Ovary (tissue), 10 donors: ENCODE measurements at places on chromosomes 2 and 18. TPM values are rescaled to one million over a fixed set of nuclear protein-coding genes. Genes with fewer than 3 reads are reported as not detected.
A peak's percentile ranks its signal among the peaks of the same experiment; 100 is the strongest.

DNA sequence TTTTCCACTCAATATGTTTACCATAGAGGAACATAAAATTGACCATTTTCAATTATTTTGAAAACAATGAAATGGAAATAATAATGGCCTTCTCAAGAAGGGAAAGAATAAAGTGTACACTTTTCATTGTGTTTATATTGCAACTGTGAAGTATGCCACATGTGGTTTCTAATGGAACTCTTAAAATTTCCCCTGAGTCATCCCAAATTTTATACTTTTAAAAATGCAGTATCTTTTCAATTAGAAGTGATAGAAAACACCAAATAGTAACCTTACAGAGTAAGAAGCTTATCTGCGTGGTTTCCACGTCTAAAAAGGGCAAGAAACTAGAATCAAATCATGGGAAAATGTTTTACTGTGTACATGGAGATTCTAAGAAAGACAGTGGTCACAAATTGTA is 70.0 kb downstream of the SCG2 start:
- no peak overlapping the region for H3K4me3 ChIP-seq
- peaks cover 1% of the 10 kb centered on the region for H3K4me1 ChIP-seq
- no peaks in the 10 kb centered on the region for H3K36me3 ChIP-seq
- DNase-seq: no peak

OSBPL6 gene
- 1.0 TPM for total RNA-seq

GRCh38 chr2:140502951-140503630 is 1627.7 kb downstream of the LRP1B start:
- H3K36me3 ChIP-seq: no peaks in the 10 kb centered on the region
- H3K4me3 ChIP-seq: no peak overlapping the region
- no peaks in the 10 kb centered on the region for H3K27me3 ChIP-seq
- H3K27ac ChIP-seq: no peak overlapping the region
- no peak for DNase-seq

EIF2B4 gene
- 28.0 TPM for total RNA-seq

PDCD1 gene
- 0.31 TPM for total RNA-seq

FAHD2B gene
- 27.3 TPM for total RNA-seq

- no peaks in the 10 kb centered on the region for H3K27me3 ChIP-seq
- H3K27ac ChIP-seq: no peak overlapping the region
- no peaks in the 10 kb centered on the region for H3K4me1 ChIP-seq
These were observed 260.3 kb downstream of the KLHL29 start for GRCh38 chr2:23645230-23645808.

DNA sequence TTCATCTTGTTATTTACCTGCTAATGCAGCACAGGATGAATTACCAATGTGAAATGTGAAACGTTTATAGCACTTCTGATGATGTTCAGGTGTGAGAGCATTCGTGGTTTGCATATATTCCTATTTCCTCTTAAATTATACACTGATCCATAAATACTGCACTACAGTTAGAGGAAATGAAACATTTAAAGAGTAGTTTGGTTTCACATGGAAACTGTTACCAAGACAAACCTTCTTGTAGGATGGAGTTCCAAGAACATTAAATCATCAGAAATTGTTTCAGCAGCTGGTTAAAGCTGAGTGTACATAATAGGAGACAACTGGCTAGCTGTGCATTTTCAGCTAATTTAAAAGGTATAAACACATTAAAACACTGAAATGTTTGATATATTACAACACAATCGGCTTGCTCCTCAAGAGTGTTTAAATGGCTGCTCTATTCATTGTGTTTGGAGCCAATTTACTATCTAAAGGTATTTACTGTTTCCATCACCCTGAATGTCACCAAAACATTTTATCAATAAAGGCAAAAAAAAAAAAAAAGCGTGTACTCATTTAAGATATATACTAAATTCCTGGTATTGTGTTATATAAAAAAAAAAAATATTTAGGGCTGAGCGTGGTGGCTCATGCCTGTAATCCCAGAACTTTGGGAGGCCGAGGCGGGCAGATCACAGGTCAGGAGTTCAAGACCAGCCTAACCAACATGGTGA is 100.6 kb downstream of the DYM start:
- H3K4me1 ChIP-seq: no peaks in the 10 kb centered on the region
- no peaks in the 10 kb centered on the region for H3K27me3 ChIP-seq
- H3K27ac ChIP-seq: no peak overlapping the region
- H3K4me3 ChIP-seq: no peak overlapping the region
- DNase-seq: no peak

GRCh38 chr2:74507926-74508520 is 528 bp upstream of the PCGF1 start:
- peak; percentile 49 for DNase-seq
- H3K27me3 ChIP-seq: no peaks in the 10 kb centered on the region
- H3K4me3 ChIP-seq: peak overlapping the region; percentile 71
- no peaks in the 10 kb centered on the region for H3K36me3 ChIP-seq
- H3K4me1 ChIP-seq: peaks cover 5% of the 10 kb centered on the region

ZNF396 gene
- total RNA-seq: 1.1 TPM

GRCh38 chr18:78323453-78324197 is 656.0 kb upstream of the SALL3 start:
- no peak for DNase-seq
- no peak overlapping the region for H3K4me3 ChIP-seq
- H3K36me3 ChIP-seq: no peaks in the 10 kb centered on the region
- no peaks in the 10 kb centered on the region for H3K4me1 ChIP-seq

GRCh38 chr2:6024784-6025183 is 332.6 kb downstream of the SOX11 start:
- H3K4me3 ChIP-seq: no peak overlapping the region
- H3K36me3 ChIP-seq: no peaks in the 10 kb centered on the region
- no peaks in the 10 kb centered on the region for H3K4me1 ChIP-seq

SUCLG1 gene
- 33.4 TPM for total RNA-seq

DNA sequence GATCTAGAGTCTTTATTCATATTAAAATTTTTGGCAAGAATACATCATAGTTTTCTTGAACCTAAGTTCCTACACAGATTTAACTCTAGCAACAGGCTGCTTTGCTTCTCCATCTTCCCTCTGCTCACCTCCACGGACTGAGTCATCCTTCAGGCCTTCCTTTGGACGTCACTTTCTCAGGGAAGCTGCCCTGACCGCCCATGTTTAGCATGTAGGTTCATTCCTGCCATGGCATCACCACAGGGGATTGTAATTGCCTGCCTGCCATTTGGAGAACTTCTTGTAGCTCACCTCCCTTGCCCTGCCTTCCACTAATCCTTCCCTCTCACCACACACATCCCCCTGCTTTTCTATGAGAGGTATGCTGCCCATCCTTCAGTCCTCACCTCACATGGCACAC is 43.9 kb upstream of the B3GNT2 start:
- H3K27me3 ChIP-seq: no peaks in the 10 kb centered on the region
- no peak overlapping the region for H3K27ac ChIP-seq
- no peaks in the 10 kb centered on the region for H3K36me3 ChIP-seq
- H3K4me1 ChIP-seq: no peaks in the 10 kb centered on the region

DNA sequence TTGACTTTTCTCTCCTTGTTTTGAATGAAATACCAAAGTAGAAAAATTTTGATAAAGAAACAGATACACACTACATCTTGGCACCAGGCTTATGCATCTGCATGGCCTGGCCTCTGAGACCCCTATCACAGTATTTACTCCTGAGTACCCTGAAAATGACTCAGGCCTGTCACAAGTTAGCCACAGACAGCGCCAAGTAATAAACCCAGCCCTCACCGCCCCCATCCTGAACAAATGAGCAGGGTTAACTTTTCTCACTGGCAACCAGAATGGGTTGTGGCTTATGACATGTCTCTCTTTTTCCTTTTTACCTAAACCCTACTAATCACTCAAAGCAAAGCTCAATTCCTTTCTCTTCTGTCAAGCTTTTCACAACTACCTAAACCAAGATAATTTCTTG is 35.3 kb downstream of the SPRED2 start:
- H3K27ac ChIP-seq: no peak overlapping the region
- H3K4me1 ChIP-seq: peaks cover 8% of the 10 kb centered on the region
- no peaks in the 10 kb centered on the region for H3K36me3 ChIP-seq
- no peaks in the 10 kb centered on the region for H3K27me3 ChIP-seq

DNA sequence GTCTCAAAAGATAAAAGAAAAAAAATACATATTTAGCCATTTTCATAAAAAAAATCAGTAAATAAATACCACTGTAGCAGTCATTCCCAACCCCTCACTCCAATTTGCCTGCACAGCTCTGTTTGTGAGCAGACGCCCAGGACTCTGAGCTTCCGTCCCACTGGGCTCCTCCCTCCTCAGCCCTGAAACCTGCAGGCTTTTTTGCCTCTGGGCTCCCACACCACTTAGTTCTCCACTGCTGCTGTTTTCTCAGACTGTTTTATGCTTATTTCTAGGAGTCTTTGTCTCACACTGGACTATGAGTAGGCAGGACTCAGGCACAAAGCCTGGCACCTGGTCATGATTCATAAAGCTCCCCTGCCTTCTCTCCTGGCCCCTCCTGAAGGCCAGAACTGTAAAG is 6.1 kb upstream of the CXCR1 start:
- no peak overlapping the region for H3K4me3 ChIP-seq
- no peaks in the 10 kb centered on the region for H3K4me1 ChIP-seq
- H3K27ac ChIP-seq: no peak overlapping the region
- H3K36me3 ChIP-seq: no peaks in the 10 kb centered on the region

MAIP1 gene
- total RNA-seq: 13.9 TPM

SERPINE2 gene
- total RNA-seq: 54.6 TPM

LOXHD1 gene
- total RNA-seq: 0.30 TPM

STK39 gene
- total RNA-seq: 11.0 TPM

DNA sequence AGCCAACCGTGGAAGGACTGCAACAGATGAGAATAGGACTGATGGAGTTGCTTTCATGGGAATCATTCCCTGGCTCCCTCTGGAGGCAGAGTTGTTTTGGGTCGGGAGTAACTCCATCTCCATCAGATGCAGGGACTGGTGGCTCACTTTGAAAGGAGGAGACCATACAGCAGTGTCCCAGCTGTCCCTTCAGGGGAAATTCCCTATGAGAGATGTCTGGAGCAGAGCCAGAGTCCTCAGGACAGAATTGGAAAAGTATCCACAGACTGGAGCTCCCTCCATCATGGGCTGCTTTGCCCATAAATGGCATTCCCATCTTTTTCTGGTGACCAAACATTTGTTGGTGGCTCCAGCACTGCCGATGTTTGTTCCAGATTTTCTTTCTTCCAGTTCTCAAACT is 144.3 kb downstream of the NCK2 start:
- H3K4me1 ChIP-seq: peaks cover 5% of the 10 kb centered on the region
- H3K27me3 ChIP-seq: no peaks in the 10 kb centered on the region
- no peaks in the 10 kb centered on the region for H3K36me3 ChIP-seq
- no peak overlapping the region for H3K27ac ChIP-seq

DNA sequence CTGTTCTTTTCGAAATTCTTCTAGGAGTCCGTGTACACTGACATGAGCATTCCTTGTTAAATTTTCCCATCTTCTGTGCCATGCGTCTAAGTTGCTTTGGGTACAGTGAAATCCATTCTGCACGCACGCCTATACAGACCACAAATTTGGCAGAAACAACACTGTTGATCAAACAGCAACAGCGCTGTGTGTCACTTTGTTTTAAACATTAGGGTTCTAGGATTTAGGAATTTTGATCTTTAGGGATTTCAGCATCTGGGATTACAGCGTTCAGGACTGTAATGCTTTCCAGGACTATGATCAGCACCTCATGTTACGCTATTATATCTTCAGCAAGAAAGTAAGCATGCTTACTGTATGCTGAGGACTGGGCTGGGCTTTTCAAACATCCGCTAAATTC is 47.1 kb upstream of the FHL2 start:
- DNase-seq: no peak
- no peak overlapping the region for H3K4me3 ChIP-seq
- H3K27ac ChIP-seq: no peak overlapping the region
- H3K36me3 ChIP-seq: no peaks in the 10 kb centered on the region

GRCh38 chr18:44681076-44681970 is 635 bp downstream of the SETBP1 start:
- H3K4me1 ChIP-seq: peaks cover 6% of the 10 kb centered on the region
- H3K4me3 ChIP-seq: peak overlapping the region; percentile 72
- H3K36me3 ChIP-seq: no peaks in the 10 kb centered on the region
- no peaks in the 10 kb centered on the region for H3K27me3 ChIP-seq

ATP6V1C2 gene
- not detected for total RNA-seq

SNORC gene
- total RNA-seq: 1.4 TPM

DNA sequence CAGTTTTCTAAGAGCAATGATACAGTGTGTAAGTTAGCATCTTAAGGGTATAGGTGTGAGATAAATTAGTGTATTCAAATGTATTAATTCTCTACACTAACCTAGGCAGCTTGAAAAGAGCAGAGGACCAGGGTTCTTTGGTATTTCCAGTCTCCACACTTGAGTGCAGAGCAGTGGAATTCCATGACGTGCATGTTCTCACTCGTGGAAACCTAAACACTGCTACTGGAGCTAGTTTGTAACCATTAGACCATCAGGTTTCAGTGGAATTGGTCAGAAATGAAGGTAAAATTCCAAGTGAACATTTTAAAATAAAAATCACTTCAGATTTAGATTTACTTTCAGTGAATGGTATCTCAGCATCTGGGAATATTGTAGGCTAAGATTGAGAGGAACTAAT is 9.0 kb downstream of the SPTBN1 start:
- no peak overlapping the region for H3K27ac ChIP-seq
- DNase-seq: no peak
- H3K36me3 ChIP-seq: no peaks in the 10 kb centered on the region
- H3K27me3 ChIP-seq: no peaks in the 10 kb centered on the region
- peaks cover 25% of the 10 kb centered on the region for H3K4me1 ChIP-seq
- no peak overlapping the region for H3K4me3 ChIP-seq

CYTIP gene
- total RNA-seq: 6.0 TPM

DNA sequence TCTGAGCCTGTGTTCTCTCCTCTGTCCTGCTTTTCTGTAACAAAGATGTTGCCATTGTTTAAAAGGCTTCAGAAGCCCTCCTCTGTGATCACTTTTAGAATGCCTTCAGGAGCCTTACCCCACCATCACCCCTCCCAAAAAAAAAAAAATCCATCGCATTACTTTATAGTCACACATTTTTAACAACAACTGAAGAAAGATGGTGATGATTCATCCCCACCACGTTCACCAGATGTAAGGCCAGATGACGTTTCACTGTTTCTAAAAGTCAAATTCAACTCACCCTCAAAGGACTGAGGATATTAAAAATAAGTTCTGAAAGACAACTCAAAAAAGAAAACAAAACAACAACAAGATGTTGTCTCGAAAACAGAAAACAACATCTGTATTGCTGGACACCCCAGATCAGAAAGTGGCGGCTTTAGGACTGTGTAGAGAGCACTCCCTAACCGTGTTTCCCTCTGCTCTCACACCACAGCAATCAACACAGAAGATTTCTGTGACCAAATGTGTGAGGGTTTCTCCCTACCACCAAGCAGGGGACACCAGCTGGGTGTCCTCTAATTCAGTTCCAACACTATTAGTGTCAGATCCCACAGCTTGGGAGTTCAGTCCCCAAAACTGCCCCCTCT is 61.9 kb upstream of the CREB1 start:
- no peak overlapping the region for H3K4me3 ChIP-seq
- no peaks in the 10 kb centered on the region for H3K27me3 ChIP-seq
- DNase-seq: no peak

DNA sequence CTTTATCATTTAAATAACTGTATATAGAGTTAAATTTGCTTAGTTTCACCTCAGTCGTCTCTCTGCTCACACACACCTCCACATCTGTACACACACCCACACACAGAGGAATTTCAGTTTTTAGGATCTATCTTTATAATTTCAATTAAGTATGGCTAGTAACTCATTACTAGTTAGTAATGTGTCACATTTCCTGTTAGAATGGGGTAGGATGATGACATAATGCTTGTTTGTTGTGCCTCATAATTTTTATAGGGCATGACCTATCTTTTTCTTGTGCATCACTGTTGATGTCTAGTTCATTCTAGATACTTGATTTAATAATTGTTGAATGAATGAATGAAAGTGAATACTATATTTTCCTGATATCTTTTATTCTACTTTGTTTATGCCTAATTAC is 108.6 kb downstream of the AGPS start:
- no peaks in the 10 kb centered on the region for H3K27me3 ChIP-seq
- DNase-seq: no peak
- no peak overlapping the region for H3K27ac ChIP-seq
- no peak overlapping the region for H3K4me3 ChIP-seq
- H3K36me3 ChIP-seq: no peaks in the 10 kb centered on the region
